ENCODE measurements at places on chromosomes 7 and 10.

- no peak for DNase-seq
Observed at GRCh38 chr10:102400076-102400475, 4.6 kb downstream of the NFKB2 start.

DNA sequence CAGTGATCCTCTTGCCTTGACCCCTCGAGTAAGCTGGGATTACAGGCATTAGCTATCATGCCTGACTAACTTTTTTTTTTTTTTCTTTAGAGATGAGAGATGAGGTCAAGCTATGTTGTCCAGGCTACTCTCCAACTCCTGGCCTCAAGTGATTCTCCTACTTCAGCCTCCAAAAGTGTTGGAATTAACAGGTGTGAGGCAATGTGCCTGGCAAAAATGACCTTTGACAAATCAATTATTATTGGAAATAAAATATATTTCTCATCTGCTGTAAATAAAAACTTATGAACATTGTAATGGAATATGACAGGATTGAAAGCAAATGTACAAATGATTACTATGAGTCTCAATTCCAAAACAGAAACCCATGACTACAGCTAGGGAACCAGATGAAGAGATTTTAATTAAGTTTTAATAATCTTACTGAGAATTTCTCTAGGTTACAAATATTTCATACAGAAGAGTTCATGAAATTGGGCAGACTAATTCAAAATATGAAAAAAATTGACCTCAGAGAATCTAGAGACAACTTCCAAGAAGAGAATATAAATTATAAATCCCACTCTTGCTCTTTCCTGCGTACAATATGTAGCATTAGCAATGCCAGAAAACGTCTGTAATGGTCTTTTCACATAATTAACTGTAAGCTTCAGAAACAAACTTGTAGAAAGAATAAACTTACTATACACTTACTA, 414.7 kb downstream of the DGKB start:
- DNase-seq, result no peak

DNA sequence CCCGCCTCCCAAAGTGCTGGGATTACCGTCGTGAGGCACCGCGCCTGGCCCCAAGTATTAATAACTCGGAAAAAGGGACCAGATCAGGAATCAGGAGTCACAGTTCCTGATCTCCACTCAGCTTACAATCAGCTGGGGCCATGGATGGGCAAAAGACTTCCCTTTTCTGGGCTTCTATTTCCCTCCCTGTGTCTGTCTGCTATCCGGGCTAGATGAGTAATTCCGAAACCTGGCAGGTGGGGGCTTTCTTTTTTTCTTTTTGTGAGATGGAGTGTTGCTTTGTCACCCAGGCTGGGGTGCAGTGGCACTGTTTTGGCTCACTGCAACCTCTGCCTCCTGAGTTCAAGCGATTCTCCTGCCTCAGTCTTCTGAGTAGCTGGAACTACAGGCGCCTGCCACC, 11.6 kb downstream of the RPS24 start:
- DNase-seq, result no peak

- DNase-seq, result no peak
Observed at GRCh38 chr10:78448994-78449418, 415.3 kb downstream of the RPS24 start.

GRCh38 chr7:147412782-147413556, 1177.6 kb upstream of the C7orf33 start:
- peak; percentile 63 for DNase-seq

DNA sequence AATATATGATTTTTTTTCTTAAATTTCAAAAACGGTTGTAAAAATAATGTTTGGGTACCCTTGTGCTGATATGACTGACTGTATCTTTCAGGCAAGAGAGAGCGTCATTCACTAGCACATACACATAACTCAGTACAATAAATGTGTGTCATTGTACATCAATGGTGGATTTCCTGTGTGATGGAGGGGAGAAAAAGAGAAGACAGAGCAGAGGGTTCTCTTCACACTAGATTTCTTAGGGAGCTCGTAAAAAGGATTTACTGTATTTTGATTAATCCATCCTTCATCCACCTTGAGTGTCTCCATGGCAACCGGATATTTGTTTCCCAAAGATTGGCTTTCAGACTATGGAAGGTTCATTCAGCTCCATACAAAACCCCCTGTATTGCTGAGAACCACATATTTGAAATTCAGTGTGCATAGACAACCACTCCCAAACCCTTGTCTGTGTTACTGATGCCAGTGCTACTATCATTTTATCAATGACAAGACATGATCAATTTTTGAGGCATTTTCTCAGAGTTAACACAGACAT, 150.6 kb downstream of the AKR1D1 start:
- DNase-seq, result no peak

DNA sequence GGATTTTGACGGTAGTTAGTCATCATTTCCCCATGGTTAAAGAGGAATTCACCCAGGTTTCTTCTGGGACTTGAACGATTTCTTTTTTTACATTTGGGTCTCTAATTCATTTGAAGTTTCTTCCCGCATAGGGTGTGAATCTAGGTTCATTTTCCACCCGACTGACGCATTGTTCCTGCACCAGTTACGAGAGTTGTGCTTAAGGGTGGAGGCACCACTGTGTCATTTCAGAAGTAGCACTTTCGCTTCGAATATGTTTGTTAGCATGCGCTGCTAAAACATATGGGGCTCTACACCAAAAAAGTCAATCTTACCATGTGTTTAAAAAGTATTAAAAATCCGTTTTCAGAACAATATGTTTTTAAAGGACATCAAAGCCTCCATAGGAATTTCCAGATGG, 140.3 kb downstream of the VIPR2 start:
- DNase-seq, result no peak

DNA sequence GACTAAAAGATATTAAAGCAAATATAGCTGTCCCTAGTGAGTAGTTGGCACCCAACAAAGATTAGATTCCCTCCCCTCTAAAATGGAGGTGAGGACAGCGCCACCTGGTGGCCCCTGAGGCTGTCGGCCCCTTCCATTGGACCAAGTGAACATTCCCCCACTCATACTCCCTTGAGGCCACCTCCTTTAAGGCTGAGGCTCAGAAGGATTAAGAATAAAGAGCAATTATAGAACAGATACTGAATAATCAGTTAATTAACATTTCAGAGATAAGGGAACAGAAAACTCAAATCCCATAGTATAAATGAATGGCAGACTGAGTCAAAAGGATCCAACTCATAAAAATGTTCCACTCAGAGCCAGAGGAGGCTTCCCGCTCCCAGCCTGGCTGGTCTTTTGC, 130.4 kb upstream of the GHITM start:
- peak; percentile 1 for DNase-seq

GRCh38 chr10:113557424-113557862, 4.6 kb downstream of the HABP2 start:
- DNase-seq, result no peak

DNA sequence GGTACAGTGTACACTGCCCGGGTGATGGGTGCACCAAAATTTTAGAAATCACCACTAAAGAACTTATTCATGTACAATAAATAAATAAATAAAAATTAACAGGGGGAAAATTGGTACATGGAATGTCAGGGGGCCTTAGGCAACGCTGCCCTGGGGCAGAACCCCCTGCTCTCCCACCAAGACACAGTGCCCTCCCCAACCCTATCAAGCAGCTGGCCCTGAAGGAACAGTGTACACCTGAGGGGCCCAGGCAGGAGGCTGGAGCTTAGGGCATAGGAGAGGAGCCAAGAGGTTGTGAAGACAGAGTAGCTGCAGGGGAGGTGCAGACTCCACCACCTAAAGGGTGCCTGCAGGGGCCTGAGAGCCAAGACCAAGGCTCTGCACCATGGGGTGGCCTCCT, 128.8 kb downstream of the BMS1 start:
- no peak for DNase-seq

DNA sequence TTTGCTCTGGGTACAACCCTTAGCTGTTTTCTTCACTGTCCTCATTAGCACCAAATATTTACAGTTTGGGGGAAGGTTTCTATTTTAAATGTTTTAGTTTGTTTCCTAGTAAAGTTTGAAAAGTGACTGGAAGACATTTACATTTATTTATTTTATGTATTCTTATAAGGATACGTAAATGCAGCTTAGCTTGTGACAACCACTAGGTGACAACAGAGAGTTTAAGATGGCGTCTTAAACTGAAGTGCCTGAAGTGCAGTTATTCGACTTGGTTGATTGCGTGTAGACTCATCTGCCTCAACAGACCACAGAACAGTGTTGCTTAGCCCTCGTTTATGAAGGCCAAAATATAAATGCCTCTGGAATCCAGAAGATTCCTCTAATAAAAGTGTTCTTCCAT, 378.2 kb upstream of the MYO3A start:
- DNase-seq, result no peak

DNA sequence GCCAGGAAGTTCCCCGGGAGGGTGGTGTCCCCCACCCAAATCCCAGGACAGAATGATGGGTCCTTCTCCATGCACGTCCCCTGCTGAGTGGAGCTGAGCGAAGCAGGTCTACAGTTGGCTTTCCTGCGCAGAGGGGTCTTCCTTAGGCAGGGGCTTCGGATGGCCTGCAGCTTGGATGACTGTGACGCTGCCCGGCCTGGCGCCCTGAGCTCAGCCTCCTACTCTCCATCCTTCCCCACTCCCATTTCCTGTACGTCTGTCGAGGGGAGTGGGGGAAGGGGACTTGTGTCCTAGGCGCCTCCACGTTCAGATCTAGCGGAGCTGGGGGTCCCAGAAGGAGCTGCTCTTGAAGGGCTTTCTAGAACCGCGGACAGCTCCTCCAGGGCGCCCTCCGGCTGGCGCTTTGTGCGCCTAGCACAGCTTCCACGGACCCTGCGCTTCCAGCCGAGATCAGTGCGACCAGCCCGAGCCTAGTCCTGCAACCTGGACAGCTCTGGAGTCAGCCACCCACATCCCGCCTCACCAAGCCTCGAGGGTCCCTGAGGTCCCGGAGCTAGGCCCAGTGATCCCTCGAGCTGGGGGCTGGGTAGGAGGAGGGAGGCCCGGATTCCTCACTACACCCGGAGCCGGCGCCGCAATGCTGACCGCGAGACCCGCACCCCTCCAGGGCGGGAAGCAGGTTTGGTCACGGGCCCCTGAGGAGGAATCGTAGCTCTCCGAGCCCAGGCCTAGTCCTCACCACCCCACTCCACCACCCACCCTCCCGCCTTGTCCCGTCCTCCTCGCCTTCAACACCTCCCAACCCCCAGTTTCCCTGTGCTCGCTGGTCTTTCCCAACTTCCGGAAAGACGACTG, 1.9 kb downstream of the GRID1 start:
- DNase-seq, result no peak

GRCh38 chr7:33500703-33501701, 371.6 kb downstream of the BBS9 start:
- peak; percentile 26 for DNase-seq

DNA sequence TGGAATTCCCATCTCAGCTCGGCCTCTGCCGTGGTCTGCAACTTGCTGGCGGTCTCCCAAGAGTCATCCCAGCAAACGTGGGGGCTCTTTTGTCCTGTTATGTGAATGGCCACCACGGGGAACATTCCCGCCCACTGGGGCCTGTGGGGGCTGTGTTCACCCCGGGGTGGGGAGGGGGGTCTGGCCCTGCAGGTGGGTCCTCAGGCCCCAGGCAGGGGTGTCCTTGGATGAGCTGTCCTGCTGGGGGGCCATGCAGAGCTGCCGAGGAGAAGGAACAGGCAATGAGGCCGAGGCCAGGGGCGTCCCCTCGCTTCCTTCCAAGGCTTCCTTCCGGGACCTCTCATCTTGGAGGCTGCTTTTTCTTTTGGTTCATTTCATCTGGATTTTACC, 24.4 kb upstream of the PITRM1 start:
- no peak for DNase-seq

- no peak for DNase-seq
Observed at GRCh38 chr7:98387544-98388226, 13.2 kb downstream of the BAIAP2L1 start.

DNA sequence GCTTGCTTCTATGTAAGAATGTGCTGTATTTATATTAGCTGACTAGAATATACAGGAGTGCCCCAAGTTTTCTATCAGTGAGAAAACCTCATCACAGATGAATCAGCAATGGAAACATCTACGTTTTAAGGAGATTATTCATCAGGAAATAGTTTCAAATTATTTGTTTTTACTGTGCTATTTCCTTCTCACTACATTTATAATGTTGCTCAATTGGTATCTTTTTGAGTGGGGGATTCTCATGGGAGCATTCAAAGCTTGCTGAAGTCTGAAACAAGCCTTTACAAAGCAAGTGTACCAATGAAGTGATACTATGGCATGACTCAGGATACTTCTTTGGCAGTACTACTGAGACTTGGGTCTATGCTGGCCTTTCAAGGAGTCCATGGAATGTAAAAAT, 191.1 kb upstream of the SLC26A5 start:
- peak; percentile 96 for DNase-seq

DNA sequence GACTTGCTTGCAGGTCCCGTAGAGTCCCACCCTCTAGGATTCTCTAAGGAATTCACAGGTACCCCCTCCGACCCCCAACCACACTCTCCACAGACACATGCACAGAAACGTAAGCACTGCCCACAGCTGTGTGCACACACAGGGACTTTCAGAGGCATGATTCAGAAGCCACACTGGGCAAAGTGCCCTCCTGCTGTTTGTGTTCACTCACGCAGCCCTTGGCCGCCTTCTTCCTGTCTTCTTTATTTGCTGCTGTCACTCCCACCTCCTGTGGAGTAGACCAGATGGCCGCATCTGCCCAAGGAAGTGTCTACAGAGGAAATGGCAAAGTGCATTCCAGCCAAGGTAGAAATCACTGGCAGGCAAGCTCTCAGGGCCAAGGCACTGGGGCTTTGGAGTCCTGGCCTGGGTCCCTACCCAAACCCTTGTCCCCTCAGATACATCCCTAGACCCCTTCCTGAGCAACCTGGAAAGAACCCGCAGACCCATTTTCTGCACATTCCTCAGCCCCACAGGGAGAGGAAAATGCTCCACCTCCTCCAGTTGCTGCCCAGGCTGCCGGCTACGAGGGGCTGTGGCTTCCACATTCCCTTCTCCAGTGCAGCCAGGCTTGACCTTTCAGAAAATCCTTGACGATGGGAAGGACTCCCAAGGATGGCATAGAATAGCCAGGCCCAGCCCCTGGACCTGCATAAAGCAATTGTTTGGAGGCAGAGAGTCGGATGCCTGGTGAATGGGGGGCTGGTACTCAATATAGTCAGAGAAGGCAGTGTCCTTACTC, 21.6 kb upstream of the GIMAP8 start:
- peak; percentile 82 for DNase-seq

- no peak for DNase-seq
Observed at GRCh38 chr7:20601121-20601520, 14.3 kb upstream of the ABCB5 start.

DNA sequence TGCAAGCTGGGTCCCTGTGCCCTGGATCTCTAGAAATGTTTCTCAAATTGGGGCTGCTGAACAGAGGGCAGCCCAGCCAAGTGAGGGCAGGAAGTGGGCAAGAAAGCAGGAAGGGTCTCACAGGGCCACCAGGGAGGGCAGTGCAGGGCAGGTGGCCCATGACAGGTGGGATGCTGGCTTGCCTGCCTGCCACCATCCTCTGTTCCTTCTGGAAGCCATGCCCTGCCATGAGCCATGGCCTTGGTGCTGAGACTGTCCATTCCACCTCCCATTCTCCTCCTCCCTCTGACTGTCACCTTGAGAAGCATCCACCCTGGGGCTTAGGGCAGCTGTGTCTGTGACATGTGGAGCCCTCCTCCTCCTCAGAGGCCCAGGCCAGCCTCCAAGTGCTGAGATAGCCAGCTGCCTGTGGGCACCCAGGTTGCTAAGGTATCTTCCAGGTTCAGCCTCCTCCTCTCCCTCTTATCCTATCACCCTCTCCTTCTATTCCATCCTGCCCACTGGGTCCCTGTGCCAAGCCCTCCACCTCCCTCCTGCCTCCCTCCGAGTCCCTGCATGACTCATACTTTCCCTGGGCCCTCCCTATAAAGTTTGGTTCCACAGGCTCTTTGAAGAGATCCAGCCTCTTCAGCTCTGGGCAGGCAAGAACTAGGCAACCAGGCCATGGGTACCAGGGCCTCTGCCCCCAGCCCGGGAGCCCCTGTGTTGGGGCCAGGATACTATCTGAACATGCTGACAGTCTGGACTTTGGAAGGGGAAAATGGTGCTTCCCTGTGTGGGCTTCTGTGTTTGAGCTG, 1.3 kb downstream of the VSIR start:
- DNase-seq, result peak; percentile 65
